ENCODE measurements at places on chromosomes 3 and 15.

DNA sequence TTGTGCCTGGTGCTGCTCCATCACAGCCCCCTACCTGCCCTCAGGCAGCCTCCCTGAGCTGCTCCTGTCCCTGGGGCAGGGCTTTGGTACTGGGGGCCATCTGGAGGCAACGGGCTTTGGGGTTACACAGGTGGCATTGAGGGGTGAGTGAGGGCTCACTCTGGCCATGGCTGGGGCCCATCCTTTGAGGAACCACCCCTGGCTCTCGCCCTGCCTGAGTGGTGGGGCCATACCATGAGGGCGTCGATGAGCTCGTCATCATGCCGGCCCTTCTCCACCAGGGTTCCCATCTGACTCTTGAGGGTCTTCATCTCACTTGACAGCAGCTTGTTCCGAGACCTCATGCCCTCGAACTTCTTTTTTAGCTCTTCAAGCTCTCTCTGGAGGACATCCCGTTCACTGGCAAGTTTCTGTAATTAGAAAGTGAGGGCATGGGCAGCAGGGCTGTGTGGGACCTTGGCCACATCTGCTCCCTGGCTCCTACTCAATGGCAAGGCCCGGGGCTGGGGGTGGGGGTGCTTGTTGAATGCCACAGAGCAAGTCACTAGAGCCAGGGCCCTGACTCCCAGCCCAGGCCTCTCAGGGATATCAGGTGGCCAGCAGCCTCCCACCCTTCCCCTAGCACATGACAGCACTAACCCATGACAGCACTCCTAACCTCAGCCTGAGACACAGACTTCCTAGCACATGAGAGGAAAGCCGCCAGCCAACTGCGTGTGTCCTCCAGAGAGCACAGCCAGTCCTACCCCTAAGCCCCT is 33.5 kb downstream of the CCDC13 start:
- DNase-seq = peak; percentile 39

DNA sequence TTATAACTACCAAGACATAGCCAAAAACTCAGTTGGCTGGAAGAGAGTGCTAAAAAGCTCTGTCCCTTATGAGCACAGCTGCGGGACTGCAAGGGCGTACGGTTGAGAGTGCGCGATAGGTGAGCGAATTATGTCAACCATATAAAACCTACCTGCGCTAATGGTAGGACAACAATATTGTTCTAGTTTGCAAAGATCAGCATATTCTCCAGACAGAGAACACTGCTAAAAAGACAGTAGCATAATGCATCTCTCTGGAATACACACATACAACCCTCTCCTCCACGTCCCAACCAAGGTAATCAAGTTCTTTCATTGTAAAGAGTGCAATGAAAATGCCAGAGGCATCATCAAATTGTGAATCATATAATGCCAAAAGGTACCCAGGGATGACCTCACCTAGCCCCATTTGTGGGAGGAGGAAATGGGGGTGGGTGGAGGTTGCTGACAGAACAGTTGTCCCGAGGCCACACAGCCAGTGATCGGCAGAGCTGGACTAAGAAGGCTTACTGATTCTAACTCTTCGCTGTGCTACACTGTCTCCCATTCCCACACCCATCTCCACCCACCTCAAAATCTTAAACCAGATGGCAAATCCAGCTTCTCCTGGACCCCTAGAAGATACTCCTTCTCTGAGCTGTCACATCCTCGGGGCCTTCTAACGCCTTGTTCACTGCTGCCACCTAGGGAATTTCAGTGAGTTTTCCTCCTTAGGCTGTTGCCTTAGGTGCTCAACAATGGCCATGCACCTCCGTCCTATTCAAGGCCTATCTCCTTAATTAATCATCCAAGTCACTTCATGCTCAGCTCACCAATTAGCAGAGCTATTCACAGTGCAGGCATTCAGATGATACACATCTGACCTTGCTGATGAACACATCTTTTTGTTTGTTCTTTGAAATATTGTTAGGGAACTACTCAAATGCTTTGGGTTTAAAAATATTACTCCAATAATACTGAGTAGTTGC is 60.7 kb downstream of the RPL22L1 start:
- DNase-seq = peak; percentile 9

DNA sequence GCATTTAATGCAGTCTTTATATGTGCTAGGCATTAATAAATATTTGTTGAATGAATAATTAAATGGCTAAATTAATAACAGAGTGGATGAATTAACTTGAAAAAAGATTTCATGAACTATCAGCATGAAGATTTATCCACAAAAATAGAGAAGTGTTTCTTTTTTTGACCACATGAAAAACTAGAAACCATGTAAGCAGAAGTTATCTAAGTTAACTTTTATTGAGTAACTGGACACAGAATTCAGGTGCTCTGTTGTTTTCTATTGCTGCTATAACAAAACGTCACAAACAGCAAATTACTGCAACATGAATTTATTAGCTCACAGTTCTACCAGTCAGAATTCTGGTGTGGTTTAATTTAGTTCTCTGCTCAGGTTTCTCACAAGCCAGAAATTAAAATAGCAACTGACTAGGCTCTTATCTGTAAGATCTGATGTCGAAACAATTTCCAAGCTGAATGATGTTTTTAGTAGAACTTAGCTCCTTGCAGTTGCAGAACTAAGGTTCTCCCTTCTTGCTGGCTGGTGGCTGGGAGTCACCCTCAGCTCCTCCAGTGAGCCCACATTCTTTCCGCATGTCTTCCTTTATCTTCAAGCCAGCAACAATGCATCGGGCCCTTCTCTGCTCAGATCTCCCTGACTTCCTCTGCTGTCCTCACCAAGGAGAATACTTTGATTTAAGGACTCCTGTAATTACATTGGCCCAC is 810.2 kb upstream of the ALCAM start:
- peak; percentile 15 for DNase-seq

- peak; percentile 63 for DNase-seq
These were observed 13.0 kb downstream of the TGM5 start for GRCh38 chr15:43253431-43254403.

DNA sequence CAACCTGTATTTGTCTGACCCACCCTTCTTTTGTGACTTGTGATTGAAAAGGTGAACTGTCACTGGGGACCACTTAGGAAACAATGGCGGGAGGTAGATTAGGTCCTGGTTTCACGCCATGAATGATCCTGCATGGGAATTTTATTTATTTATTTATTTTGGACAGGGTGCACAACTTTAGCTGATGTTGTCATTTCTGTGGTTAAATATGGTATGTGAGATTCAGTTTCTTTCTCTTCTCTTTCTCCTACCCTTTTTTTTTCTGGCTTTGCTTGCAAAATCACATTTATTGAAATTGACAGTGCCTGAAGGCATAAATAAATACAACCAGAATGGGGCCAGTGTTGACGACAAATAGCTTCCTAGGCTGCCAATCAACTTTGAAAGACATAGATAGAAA is 18.0 kb upstream of the HTR3E start:
- no peak for DNase-seq

DNA sequence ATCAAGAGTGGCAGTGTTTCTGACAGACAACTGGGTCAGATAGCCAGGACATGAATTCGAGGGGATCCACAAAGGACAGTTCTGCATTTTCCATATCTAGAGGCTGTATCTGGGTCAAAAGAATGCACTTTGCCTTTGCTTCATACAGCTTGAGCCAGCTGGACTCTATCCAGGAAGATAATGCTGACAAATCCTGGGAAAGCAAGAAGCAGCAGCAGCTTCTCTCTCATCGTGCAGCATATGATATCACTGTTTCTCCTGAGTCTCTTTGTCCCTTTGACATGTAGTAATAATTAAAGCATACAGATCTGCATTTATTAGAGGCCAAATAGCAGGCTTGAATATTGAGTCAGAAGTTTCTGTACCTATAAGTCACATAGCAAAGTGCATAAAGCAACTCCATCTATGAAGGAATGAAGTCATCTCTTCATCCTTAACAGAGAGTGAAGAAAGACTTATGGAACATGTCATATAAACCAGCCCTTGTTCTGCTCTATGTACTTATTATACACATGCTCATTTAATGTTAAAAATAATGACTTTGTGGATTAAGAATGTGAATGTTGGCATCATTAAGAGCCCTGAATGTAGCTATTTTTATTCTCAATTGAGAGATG is 236.8 kb upstream of the GBE1 start:
- DNase-seq = no peak

DNA sequence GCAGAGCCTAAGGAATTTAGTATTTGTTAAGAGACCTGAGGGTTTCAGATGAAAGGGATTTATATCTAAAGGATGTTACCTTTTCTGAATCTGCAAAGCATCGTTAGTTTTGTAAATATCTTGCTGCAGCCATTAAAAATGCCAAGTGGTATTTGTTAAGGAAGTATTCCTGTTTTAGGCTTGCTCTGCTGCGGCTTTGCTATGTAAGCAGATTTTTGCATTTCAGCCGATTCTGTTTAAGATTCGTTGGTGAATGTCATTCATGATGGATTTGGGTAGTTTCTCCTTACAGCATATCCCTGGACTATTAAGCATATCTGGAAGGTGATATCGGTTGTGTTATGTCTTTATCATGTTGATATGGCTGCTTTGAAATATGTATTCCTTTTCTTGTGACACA is 1.0 kb downstream of the USP8 start:
- peak; percentile 24 for DNase-seq

DNA sequence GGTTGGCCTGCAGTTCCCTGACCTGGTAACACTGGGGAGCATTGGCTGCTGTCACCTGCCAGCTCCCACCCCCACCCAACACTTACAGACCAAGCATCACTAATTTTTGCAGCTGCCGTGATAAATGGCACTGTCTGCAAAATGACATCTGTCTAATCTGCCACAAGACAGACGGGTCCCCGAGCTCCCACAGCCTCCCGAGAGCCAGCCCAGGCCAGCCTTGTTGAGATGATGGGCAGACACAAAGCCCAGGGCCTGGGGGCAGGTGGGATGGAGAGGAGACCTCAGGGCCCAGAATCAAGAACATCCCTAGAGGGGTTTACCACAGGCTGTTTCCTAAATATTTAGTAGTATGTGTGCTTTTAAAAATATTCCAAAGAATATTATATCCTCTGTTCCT is 203.4 kb downstream of the TBC1D2B start:
- no peak for DNase-seq

DNA sequence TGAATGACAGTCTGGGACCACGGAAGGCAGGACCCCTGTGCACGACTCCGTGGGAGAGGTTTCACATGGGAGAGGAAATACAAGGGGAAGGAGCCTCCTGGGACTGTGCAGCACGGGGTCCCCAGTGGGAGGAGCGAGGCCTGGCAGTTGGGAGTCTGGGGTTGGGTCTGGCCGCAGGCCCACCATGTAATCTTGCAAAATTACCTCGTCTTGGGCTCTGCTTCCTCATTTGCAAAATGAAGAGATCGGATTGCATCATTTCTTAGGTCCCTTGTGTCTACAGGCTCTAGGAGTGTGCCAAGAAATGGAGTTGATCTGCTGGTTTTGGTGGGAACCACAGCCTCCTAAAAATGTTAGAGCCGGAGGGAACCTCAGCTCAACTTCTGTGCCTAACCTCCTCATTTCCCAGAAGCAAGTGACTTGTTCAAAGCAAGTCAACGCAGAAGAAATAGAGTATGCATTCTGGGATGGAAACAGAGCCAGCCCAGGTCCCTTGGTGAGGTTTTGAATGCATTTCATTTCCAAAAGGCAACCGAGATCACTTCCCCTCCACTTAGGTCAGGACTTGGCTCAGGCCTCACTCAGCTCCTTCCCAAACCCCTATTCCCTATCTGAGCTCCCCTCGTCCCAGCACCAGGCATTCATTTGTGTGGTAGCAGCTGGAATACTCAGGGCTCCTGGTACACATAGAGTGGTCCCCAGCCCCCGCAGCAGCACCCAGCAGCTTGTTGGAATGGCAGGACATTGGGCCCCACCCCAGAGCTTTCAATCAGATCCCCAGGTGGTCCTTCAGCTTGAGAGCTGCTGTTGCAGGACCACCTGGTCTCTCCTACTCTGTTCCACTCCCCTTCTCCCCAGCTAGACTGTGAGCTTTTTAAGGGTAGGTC is 267.7 kb downstream of the XXYLT1 start:
- peak; percentile 65 for DNase-seq

DNA sequence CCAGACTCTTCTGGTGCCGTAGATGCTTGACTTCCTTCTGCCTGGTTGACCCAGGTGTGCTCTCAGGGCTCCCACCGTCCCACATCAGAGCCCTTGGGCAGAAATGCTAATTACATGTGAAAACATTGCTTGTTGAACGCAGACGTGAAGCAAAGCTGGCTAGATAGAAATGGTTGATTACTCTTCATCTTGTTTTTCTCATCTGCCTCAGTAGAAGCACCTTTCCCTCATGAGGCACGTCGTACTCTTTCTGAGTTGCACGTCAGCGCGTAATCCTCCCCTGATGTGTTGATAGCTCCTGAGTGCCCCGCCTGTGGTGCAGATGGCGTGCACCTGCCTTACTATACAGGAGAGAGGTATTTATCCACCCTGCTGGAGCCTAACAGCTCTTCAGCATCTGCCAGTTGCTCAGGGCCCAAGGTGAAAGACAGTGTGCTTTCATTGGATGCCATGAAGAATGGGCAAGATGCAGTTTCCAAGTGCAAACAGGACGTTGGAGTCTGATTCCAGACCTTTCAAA is 18.1 kb downstream of the MAP6D1 start:
- no peak for DNase-seq

DNA sequence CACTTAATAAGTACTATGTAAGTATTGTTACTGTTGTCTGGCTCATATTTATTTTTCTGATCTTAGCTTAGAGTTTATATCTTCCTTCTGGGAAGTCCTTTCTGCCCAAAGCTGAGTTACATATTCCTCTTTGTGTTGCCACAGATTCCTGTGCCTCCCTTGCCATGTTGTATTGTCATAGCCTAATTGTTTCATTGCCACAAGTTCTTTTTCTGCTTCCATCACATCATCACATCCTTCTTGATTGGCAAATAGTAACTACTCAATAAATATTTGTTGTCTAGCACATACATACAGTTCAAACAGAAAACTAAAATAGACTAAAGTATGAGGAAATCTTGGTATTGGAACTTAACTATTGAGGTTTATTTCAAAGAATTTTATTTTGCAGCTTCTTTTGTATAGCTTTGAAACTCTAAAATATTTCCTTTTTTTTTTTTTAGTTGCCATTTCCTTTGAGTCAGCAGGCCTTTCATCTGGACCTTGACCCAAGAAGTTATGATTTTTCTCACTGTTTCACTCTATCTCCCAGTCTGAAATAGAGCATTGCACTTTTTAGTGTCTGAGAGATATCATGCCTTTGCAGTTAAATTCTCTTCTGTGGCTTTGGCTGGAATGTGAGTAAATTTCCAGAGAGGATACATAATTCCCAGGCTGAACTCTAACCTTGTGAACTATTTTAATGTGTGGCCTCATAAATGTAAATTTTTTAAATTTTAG is 98.2 kb downstream of the ZNF609 start:
- DNase-seq = peak; percentile 28

GRCh38 chr15:42725331-42725903 is 11.5 kb downstream of the CDAN1 start:
- DNase-seq = no peak

GRCh38 chr3:139332092-139332491 is 11.7 kb upstream of the MRPS22 start:
- no peak for DNase-seq

- DNase-seq = no peak
These were observed 2.6 kb upstream of the SKOR1 start for GRCh38 chr15:67822537-67823313.

GRCh38 chr15:99143655-99144610 is 39.1 kb downstream of the SYNM start:
- no peak for DNase-seq

- no peak for DNase-seq
These were observed 35.6 kb upstream of the TLE3 start for GRCh38 chr15:70133296-70133695.
